ENCODE measurements at places on chromosomes 3 and 15.

- DNase-seq: no peak
These were observed 2.7 kb upstream of the LSMEM2 start for GRCh38 chr3:50275996-50276761.

GRCh38 chr3:74173090-74173489, 441.4 kb downstream of the CNTN3 start:
- no peak for DNase-seq

DNA sequence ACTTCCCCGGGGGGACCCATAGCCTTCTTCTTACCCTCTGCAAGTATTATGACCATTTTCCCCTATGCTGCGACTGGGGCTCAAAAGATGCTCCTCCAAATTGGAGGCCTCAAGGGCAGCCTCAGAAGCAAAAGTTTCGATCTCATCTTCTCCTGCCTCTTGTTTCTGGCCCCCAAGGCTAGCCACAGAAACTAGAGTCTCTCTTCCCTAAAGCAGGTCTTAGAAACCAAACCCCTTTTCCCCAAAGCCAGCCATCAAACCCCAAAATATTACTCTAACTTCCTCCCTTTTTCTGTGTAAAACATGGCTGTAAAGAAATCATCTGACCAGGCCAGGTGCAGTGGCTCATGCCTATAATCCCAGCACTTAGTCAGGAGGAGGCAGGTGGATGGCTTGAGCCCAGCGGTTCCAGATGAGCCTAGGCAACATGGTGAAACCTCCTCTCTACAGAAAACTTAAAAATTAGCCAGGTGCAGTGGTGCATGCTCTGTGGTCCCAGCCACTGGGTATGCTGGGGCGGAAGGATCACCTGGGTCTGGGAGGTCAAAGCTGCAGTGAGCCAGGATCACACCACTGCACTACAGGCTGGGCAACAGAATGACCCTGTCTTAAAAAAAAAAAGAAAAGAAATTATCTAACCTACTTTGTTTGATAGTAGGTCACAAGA, 36.7 kb upstream of the MFGE8 start:
- no peak for DNase-seq

DNA sequence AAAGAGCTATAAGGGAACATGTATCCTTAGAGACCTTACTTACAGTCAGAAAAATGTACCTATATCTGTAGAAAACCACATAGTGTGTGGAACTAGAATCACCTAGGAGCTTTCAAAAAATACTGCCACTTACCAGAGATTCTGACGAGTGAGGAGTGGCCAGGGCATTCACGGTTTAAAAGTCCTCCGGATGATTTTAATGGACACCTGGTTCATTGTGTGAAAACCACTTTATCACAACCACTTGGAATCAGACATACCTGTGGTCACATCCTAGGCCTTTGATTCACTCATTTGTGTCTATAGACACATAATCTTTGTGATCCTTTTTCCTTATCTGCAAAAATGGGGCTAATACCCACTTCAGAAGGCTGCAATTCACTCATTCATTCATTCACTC, 159.8 kb downstream of the MBNL1 start:
- DNase-seq: no peak

All from RWPE1 (cell line).